ENCODE measurements at places on chromosomes 2 and 18.

- DNase-seq: no peak
Observed at GRCh38 chr2:96882230-96882629, 12.3 kb upstream of the SEMA4C start.

DNA sequence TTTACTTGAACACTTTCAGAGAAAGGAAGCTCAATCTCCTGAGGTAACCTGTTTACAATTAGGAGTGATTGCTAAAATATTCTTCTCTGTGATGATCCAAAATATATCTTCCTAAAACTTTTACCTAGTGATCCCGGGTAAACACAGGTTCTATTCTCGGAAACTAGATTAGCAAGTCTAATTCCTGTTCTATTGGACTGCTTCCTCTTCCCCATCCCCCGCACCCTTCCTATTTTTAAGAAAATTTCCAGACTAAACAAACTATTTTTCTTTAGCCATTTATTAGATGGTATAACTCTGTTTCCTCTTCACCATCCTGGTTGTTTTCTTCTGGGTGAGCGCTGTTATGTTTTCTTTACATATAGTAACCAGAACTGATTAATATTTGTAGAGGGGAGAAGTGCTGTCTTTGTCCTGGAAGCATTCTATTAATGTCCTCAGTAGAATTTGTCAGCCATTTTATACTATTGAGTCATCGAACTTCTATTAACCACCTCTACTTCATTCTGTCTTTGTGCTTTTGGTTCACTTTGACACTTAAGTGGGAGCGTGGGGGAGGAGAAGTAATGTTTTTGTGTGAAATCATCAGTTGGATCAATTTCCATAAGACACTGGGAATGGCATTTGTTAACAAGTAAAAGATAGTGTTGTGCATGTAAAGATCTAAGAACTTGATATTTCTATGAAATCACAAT lies 31.8 kb downstream of the CREB1 start:
- no peak for DNase-seq

GRCh38 chr2:135960656-135961551 lies 24.5 kb downstream of the DARS1 start:
- no peak for DNase-seq

GRCh38 chr18:9722691-9723090 lies 14.6 kb downstream of the RAB31 start:
- DNase-seq: no peak

GRCh38 chr2:9168821-9169221 lies 37.8 kb upstream of the ASAP2 start:
- DNase-seq: no peak

DNA sequence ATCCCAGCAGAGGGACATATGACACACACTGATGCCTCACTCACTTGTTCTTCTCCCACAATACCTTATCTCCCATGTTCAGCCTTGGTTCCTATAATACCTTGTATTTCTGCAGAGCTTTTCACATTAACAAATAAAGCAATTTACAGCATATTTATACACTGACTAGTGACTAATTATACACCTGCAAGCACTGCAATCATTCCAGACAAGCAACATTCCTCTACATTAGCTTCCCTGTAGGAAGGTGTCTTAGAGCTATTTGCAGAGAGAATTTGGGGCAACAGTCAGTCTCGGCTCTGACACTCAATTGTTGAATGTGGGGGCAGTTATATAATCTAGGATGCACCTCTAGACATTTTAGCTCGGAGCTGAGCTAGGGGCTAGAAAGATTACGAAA lies 9.5 kb upstream of the INSIG2 start:
- DNase-seq: no peak

GRCh38 chr2:74316627-74317295 lies 26.5 kb downstream of the SLC4A5 start:
- no peak for DNase-seq

- DNase-seq: no peak
Observed at GRCh38 chr2:223300326-223300725, 248.3 kb downstream of the KCNE4 start.

DNA sequence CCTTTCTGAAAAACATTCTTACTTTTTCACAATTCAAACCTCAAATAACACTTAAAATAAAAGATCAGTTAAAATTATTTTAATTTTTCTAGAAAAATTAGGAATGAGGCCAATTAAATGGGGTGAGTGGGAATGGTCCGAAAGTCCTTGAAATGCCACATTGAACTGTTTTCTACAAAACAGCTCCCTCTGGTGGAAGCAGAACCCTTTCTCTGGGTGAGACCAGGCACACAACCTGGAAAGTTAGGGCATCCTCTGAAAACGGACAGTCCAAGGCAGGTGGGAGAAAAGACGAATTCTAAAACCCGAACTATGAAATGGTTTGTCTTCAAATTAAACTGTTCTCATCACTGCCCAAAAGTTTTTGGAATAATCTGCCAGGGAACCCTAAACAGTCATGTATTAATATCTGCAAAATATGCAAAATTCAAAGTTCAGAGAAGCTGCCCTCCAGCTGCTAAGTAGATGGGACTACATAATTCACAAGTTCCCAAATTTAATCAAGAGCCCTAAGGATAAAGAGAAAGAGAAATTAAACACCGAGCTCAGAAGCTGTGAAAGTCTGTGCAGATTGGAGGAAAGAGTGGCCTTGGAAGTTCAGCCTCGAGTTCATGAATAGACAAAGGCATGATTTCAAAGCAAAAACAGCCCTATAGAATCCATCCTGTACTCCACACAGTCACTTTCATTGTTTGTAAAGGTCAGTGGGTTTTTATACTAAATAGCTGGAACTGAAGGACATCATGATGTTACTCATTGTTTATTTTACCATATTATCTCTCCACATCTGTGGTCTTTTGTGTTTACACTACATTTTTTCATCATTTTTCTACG lies 108.3 kb downstream of the PIEZO2 start:
- no peak for DNase-seq

Measured in activated T-cell treated with anti-CD3 and anti-CD28 coated beads, Interleukin-2, amount 50 U/mL, for 48 hours (primary cell).